ENCODE measurements at places on chromosomes 4 and X. TPM values are rescaled to one million over a fixed set of nuclear protein-coding genes. Genes with fewer than 3 reads are reported as not detected.

GRCh38 chrX:134718966-134719317 is 60.7 kb upstream of the PLAC1 start:
- peak; percentile 37 for DNase-seq

DNA sequence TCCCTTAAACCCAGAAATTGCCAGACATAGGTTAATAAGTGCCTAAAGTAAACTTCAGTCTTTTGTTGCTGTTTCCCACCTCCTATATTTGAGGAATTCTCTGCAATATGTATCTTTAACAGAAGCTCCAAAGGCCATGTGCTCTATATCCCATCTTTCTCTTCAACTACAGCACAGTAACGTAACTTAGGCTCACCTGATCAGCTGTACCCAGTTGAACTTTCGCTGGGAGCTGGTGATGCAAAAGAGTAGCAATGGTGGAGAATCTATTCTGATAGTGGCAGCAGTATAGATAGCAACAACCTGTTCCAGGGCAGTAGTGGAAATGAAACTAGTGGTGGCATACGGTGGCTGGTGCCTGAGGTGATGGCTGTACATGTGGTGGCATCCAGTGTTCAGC is 33.2 kb upstream of the YTHDC1 start:
- no peak for DNase-seq

- DNase-seq: no peak
Measured at GRCh38 chr4:154516318-154517029, 24.9 kb upstream of the DCHS2 start.

HAND2 gene
- not detected for total RNA-seq

GRCh38 chrX:67295924-67296323 is 247.9 kb upstream of the AR start:
- DNase-seq: no peak

GRCh38 chr4:2085496-2085901 is 26.4 kb downstream of the NAT8L start:
- DNase-seq: no peak

DNA sequence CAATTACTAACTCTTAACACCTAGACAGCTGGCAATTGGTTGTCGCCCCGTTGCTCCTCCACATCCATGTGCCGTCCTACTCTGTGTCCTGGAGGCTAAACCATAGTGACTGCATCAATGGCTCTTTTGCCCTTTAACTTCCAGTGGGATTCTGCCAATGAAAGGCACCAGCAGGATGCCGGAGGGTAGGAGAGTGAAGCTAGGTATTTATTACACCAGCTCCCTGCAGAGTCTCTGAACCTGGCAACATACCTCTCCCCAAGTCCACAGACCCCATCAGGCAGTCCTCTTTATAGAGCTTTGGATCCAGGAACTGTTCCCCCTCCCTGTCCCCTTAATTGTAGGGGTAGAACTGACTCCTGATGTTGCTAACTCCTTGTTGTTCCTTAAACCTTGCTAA is 426.8 kb downstream of the HNRNPD start:
- no peak for DNase-seq

GRCh38 chr4:82213485-82214417 is 160.0 kb downstream of the HNRNPD start:
- no peak for DNase-seq

GRCh38 chr4:1737666-1738065 is 16.3 kb downstream of the TACC3 start:
- no peak for DNase-seq

GRCh38 chrX:107123750-107124149 is 5.1 kb upstream of the RBM41 start:
- DNase-seq: no peak
